ENCODE measurements at places on chromosomes 7 and 10.

- peaks cover 33% of the 10 kb centered on the region for H3K27me3 ChIP-seq
- no peak for DNase-seq
- peaks cover 9% of the 10 kb centered on the region for H3K4me1 ChIP-seq
These were observed 52.1 kb downstream of the KCNH2 start for GRCh38 chr7:150926066-150926465.

DNA sequence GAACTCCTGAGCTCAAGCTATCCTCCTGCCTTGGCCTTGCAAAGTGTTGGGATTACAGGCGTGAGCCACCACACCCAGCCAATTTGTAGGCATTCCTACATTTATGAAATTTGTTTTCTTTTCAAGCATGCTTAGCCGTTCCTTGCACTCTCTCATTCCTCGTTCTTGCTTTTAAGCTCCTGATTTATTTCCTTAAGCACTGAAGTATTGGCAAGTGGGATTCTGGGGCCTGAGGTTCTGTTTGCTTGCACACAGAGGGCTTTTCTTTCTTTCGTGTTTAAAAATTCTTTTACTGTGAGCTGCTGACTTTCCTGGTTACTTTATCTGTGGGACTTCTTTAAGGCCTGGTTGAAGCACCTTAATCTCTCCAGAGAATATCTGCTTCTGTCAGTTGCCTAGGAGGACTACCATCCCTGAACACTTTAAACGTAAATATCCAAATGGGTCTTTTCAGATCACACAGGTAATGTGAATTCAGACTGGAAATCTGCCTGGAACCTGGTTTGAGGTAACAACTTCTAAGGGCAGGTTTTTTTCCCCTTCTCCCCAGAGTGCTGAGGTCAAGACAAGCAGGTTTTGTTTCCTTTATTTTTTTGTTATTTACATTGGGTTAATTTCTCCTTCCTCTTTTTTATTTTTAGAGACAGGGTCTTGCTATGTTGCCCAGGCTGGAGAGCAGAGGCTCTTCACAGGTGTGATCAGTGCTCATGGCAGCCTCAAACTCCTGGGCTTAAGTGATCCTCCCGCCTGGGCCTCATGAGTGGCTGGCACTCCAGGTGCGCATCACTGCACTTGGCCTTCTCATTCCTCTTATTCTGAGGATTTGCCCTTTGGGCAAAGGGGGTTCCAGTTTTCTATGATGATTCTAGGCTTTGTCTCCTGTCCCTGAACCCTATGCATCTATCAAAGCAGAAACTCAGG, 102.9 kb downstream of the PFKFB3 start:
- H3K27me3 ChIP-seq, result no peaks in the 10 kb centered on the region
- no peak for DNase-seq
- H3K27ac ChIP-seq, result no peak overlapping the region
- no peaks in the 10 kb centered on the region for H3K36me3 ChIP-seq
- no peak overlapping the region for H3K4me3 ChIP-seq

DNA sequence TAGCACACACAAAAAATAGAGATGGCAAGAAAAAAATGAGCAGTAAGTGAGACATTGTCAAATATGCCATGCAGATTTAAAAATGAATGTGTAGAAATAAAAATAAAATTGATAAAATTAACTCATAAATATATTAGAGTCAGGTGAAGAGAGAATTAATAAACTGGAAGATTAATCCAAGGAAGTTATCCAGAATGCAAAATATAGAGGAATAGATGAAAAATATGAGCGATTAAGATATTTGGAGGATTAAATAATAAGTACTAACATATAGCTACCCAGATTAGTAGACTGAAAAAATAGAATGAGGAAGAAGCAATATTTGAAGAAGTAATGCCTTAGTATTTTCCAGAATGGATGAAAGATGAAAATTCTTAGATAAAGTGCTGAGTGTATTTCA, 103.4 kb downstream of the GPR158 start:
- no peak overlapping the region for H3K4me3 ChIP-seq
- no peaks in the 10 kb centered on the region for H3K4me1 ChIP-seq
- no peaks in the 10 kb centered on the region for H3K36me3 ChIP-seq
- no peak overlapping the region for H3K27ac ChIP-seq
- no peak for DNase-seq
- H3K27me3 ChIP-seq, result no peaks in the 10 kb centered on the region

DNA sequence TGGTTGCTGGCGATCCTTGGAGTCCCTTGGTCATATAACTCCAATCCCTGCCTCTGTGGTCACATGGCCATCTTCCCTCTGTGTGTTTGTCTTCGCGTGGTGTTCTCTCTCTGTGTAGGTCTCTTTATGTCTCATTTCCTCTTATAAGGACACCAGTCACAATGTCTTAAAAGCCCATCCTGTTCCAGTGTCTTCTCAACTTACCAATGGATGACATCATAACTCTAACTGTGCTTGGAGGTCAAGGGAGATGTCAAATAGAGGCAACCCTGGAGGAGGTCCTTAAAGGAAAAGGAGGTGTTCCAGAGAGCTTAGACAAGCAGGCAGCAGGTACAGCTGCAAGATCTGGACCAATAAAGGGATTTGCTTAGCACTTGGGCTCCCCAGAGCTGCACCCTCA, 143.0 kb downstream of the BUB3 start:
- no peaks in the 10 kb centered on the region for H3K4me1 ChIP-seq
- no peak overlapping the region for H3K27ac ChIP-seq
- H3K36me3 ChIP-seq, result no peaks in the 10 kb centered on the region

GRCh38 chr10:103659674-103660363, 166.3 kb downstream of the NEURL1 start:
- peak; percentile 28 for DNase-seq
- H3K27me3 ChIP-seq, result no peaks in the 10 kb centered on the region
- peaks cover 18% of the 10 kb centered on the region for H3K36me3 ChIP-seq
- peaks cover 19% of the 10 kb centered on the region for H3K4me1 ChIP-seq

DNA sequence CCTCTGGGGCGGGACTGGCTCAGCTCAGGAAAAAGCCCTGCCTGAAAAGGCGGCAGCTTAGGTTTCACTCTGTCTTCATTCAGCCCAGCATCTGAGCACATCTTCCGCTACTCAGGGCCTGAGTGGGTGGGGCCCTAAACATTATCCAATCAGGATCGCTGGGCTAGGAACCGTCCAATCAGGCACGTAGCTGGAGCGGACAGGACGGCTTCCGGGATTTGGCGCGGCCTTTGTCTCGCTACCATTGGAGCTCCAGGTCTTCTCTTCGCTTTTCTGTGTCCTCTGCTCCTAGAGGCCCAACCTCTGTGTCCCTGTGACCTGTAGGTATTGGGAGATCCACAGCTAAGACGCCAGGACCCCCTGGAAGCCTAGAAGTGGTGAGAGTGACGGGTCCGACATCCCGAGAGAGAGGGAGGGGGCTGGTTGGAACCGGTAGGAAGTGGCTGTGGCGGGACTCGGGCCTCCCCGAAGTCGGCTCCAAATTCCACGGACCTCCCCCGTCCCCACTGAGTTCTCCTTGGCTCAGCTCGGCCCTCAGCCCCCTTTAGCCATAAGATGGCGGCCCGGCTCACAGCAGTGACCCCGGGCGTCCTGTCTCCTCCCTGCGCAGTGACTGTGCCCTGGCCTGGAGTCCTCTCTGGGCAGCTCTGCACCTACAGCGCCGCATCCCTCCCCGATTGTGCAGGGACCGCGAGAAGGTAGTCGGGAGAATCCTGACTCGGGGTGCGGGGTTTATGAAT, 99.1 kb downstream of the ZNF680 start:
- H3K27ac ChIP-seq, result no peak overlapping the region
- H3K4me1 ChIP-seq, result no peaks in the 10 kb centered on the region
- H3K4me3 ChIP-seq, result no peak overlapping the region
- no peaks in the 10 kb centered on the region for H3K36me3 ChIP-seq
- no peak for DNase-seq

DNA sequence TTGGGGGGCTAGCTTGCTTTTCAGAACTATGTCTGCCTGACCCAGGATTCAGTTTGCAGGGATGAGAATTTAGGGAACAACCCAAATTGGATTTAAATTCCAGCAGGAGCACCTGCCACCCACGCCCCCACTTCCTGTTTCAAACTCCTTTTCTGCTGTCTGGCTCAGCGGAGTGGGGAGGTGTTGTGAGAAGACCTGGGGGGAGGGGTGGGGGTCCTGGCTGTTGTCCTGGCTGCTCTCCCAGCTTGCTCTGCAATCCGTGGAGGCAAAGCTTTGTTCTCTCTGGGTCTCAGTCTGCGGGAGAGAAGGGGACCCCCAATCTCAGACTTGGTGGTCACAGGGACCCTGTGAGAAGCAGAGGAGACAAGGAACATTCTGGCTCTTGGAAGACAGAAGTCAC, 799 bp downstream of the KCNK18 start:
- no peaks in the 10 kb centered on the region for H3K4me1 ChIP-seq
- no peak overlapping the region for H3K4me3 ChIP-seq
- no peaks in the 10 kb centered on the region for H3K36me3 ChIP-seq
- no peak overlapping the region for H3K27ac ChIP-seq
- H3K27me3 ChIP-seq, result no peaks in the 10 kb centered on the region

GRCh38 chr7:103521937-103522336, 75.9 kb upstream of the SLC26A5 start:
- no peak overlapping the region for H3K4me3 ChIP-seq
- no peaks in the 10 kb centered on the region for H3K36me3 ChIP-seq
- no peak overlapping the region for H3K27ac ChIP-seq
- no peaks in the 10 kb centered on the region for H3K4me1 ChIP-seq

- no peak overlapping the region for H3K4me3 ChIP-seq
- no peak overlapping the region for H3K27ac ChIP-seq
- H3K36me3 ChIP-seq, result no peaks in the 10 kb centered on the region
- H3K27me3 ChIP-seq, result no peaks in the 10 kb centered on the region
- DNase-seq, result no peak
These were observed 148.7 kb upstream of the RSU1 start for GRCh38 chr10:16965740-16966447.

GRCh38 chr7:92325858-92326257, 80.1 kb downstream of the ANKIB1 start:
- no peak for DNase-seq
- H3K4me1 ChIP-seq, result peaks cover 12% of the 10 kb centered on the region
- H3K36me3 ChIP-seq, result peaks cover 9% of the 10 kb centered on the region
- H3K27me3 ChIP-seq, result no peaks in the 10 kb centered on the region
- no peak overlapping the region for H3K27ac ChIP-seq

Data from central memory CD8-positive, alpha-beta T cell (primary cell).